ENCODE measurements at places on chromosomes 13 and 19.

- DNase-seq, result no peak
Measured at GRCh38 chr13:113741191-113741668, 17.8 kb upstream of the TMEM255B start.

- DNase-seq, result peak; percentile 68
Measured at GRCh38 chr19:10404888-10405820, 1.8 kb upstream of the CDC37 start.

DNA sequence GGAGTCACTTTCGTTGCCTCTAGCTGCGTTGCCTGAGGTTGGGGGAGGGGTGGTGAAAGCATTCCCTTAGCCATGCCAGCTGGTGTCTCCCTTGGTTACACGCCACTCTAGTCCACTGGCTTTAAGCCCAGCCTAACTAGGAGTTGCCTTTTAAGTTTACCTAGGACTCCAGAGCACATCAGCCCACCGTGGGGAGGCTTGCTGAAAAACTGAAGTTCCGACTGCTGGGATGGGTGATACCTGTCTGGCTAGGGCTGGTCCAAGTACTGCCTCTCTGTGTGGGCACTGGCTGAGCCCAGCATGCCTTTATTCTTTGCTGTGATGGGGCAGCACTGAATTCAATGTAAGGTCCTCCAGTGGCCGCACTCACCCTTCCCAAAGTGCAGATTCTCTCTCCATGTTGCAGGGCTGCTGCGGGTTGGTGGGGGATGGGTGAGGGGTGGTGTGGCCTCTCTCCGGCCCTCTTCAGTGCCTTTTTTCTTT lies 11.8 kb upstream of the CEACAM1 start:
- DNase-seq, result no peak

- no peak for DNase-seq
Measured at GRCh38 chr19:30719189-30719998, 347.2 kb downstream of the ZNF536 start.

- no peak for DNase-seq
Measured at GRCh38 chr19:29259153-29259552, 46.2 kb upstream of the UQCRFS1 start.

DNA sequence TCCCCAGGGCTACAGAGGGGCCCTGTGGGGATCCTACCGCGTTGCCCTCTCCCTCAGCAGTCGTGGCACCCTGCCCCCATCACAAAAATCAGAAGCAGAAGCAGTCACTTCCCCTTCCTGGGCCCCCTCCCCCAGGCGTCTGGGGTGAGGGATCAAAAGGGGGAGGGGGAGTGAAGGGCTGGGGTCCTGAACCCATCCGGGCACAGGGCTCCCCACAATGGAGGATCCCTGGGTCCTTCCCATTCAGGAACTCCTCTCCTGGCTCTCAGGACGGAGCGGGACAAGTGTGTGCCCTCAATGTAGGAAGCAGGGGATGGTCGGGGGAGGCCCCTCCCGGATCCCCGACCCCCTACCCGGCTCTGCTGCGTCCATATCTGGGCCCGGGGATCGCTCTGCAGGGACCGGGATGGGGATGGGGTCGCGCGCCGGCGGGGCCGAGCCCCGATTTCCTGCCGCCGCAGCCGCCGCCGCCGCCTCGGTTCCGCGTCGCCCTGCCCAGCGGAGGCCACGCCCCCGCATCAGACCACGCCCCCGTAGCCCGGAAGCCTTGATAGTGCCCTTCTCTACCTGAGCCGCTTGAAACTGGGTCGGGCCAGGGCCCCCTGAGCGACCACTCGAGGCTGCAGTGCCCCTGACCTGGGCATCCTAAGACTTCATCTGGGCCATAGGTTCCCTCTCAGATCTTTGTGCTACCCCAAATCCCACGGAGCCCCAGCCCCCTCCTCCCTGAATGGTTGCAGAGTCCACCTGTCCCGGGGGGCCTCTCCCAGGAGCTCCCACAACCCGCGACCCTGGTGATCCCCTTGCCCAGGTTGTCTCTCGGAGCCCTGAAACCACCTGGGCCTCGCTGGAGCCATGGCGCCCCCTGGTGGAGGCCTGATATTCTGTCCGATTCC lies at the start of gene GMIP:
TSS of gene GMIP (minus strand) at position 500 of the 896 bp plus-strand sequence. CDS start at position 372, 128 bp downstream.
- peak; percentile 87 for DNase-seq

DNA sequence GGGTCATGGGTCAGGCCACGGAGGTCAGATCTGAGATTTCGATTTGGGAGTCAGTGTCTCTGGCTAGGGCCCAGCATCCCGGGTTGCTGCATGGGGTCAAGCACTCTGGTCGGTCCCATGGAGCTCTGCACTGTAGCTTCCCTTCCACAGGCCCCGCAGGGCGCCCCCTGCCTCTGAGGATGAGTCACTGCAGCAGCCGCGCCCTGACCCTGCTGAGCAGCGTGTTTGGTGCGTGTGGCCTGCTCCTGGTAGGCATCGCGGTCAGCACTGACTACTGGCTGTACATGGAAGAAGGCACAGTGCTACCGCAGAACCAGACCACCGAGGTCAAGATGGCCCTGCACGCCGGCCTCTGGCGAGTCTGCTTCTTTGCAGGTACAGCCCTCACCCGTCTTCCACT lies 3.6 kb downstream of the CACNG7 start:
- no peak for DNase-seq

- no peak for DNase-seq
Measured at GRCh38 chr13:76944456-76944855, 3.9 kb upstream of the ACOD1 start.

DNA sequence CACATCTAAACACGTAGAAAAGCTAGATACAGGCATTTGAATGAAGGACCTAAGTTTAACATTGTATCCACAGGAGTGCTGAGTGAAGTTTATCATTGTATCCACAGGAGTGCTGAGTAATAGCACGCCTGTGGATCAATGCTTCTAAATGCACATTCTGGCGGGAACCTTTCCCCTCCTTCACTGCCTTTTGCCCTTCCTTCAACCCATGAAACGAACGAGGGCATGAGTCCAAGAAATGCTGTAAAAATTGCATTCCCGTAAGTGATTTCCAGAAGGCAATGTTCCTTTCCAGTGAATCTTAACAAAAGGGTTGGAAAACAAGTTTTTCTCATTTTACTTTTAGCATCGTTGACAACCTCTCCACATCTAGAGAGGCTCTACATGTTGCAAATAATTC lies 88.1 kb downstream of the ZDHHC20 start:
- no peak for DNase-seq

DNA sequence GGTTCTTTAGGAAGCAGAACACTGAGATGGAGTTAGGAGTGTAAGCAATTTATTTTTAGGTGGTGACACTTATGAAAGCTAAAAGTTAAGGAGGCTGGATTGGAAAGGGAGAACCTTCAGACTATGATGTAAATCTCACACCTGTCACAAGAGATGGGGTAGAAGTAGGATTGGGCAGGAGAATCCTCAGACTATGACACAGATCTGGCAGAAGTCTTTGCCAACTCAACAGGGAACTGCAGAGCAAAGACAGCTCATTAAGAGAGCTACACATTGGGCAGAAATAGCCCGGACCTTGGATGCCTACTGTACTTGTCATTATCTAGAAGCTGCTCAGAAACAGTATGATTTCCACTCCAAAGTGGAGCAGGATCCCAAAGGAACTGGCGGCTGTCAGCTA lies 134.4 kb downstream of the DNAJC15 start:
- DNase-seq, result no peak

GRCh38 chr19:16917401-16917800 lies 28.6 kb downstream of the F2RL3 start:
- DNase-seq, result no peak

- no peak for DNase-seq
Measured at GRCh38 chr13:113836768-113837559, 26.9 kb downstream of the GAS6 start.

GRCh38 chr19:56748378-56748777 lies 76.8 kb upstream of the ZNF835 start:
- DNase-seq, result no peak

GRCh38 chr13:31207661-31208552 lies 8.1 kb downstream of the B3GLCT start:
- no peak for DNase-seq
